Activated CD4-positive, CD25-positive, alpha-beta regulatory T cell treated with anti-CD3 and anti-CD28 coated beads, Interleukin-2, amount 50 U/mL, for 24 hours (primary cell): ENCODE measurements at places on chromosomes 1 and 21.

DNA sequence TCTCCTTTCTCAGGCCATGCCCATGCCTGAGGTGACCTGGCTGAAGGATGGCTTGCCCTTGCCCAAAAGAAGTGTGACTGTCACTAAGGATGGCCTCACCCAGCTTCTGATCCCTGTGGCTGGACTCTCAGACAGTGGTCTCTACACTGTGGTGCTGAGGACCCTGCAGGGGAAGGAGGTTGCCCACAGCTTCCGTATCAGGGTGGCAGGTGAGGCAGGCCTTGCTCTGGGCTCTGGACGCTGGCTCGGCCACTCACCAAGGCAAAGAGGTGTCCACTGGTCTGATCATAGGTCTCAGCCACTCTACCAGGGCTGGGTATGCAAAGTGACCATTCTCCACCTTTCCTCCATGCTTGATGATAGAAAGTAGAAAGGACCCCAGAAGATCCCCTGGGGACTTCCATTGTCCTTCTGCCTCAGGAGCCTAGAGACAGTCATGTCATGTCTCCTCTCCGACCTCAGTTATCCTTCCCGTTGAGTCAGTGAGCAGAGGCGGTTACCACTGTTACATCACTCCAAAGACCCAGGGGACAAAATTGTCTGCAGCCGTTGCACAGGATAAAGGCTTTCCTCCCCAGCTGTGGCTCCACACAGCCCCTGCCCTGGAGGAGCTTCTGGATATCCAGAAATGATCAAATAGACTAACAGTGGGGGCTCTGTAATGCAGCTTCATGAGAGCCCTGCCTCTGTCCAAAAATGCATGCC, 34.2 kb downstream of the IGFN1 start:
- ATAC-seq: no peak

DNA sequence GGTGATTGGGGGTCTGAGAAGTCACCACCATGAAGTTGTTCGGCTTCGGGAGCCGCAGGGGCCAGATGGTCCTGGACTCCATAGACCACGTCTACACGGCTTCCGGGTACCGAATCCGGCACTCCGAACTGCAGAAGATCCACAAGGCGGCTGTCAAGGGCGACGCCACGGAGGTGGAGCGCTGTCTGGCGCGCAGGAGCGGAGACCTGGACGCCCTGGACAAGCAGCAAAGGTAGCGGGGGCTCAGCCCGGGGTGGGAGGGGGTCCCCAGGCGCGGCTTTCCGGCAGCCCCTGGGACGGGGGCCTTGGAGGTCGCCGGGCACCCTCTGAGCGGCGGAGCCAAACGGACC, 146.5 kb downstream of the LIPI start:
- no peak for ATAC-seq

DNA sequence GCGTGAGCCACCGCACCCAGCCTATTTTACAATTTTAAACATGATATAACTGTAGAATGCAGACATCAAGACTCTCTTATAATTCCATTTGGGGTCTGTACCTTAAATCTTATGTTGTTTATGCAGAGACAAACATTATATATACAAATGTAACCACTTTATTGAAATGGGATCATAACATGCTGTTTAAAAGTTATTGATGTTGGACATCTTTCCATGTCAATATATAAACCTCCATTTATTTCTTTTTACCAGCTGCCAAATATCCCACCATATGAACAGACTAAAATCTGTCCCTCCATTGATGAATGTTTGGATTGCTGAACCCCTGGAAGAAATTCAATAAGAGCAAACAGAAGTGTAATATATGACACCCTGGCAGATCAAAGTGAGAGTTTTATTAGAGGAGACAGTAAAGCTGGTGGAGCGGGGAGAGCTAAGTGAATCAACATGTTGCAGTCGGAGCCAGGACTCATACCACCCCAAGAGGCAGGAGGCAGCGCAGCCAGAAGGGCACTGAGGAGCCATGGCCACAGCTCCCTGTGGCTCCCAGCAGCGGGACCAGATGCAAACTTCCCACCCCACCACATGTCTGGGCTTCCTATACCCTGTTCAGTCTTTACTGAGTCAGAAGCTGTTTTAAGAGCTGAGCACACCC, 4.7 kb upstream of the PCSK9 start:
- no peak for ATAC-seq

- ATAC-seq: no peak
These were observed 10.3 kb downstream of the ADGRB2 start for GRCh38 chr1:31753707-31754349.

DNA sequence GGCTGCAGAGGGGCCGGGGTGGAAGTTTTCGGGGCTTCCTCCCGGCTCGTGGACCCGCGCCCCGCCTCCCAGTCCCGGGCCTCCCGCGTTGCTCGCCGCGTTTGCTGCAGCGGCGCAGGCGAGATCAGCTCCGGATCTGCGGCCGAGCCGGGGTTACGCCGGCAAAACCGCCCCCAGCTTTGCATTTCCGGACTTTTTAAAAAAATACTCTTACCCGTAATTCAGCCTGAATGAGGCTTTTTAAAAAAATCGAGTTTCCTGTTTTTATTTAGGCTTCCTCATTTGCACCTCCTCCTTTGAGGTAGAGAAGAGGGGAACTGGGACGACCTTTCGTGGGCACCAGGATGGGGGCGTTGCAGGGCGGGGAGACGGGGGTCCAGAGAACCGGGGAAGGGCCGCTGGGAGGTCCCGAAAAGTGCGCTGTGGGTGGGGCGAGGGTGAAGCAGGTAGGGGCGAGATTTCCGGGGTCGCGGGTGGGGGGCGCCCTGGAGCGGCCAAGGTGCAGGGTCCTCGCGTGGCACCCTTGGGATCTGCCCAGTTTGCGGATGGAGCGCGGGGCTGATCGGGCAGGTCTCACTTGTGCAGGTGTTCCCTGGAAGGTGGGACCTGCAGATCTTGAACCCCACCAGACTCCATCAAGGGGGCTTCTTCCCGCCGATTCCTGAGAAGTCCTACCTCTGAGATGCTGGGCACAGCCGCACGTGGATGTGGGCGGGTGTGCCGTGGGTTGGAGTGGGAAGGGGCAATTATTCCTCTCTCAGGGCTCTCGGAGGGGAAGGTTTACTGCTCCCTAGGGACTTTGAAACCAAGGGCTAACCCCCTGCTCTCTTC, 1.1 kb downstream of the PIK3CD start:
- ATAC-seq: peak; percentile 26

- ATAC-seq: no peak
These were observed 594.8 kb downstream of the USP25 start for GRCh38 chr21:16324630-16325029.

DNA sequence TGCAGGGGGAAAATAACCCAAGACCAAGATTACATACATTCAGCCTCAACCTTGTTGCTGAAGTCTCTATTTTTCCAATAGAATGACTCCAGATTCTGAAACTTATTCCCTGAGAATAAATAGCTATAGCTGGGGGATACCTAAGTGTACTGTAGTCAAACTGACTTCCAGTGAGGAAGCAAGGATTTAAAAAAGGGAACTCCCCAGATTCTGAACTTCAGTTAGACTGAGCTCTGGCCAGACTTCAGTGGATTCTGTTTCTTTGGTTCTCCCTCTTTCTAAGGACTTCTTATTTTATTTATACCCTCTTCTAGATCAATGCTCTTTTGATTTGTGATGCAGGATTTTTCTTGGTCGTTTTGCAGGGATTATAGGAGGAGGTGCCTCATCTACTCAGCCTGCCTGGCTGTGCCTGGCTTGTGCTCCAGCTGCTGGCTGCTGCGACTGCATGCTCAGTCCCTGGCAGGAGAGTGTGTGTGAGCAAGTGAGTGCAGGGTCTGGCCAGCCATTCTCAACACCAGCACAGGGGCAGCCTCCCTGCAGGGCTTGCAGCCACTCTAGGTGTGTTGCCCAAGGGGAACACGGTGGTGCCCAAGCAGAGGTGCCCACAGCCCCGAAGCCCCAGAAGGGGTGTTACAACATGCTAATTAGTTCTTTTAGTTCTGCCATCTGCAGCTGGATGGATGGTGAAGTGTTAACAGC, 43.0 kb downstream of the SPATA17 start:
- ATAC-seq: no peak

- ATAC-seq: no peak
These were observed 167.7 kb downstream of the RUNX1 start for GRCh38 chr21:34881421-34881820.

GRCh38 chr1:63759778-63760177, 14.0 kb upstream of the ROR1 start:
- no peak for ATAC-seq

GRCh38 chr1:245232931-245233330, 78.1 kb downstream of the KIF26B start:
- no peak for ATAC-seq

- no peak for ATAC-seq
These were observed 61.5 kb downstream of the KIAA0040 start for GRCh38 chr1:175131095-175131494.

GRCh38 chr1:175005085-175005783, 5.5 kb downstream of the CACYBP start:
- ATAC-seq: peak; percentile 41

DNA sequence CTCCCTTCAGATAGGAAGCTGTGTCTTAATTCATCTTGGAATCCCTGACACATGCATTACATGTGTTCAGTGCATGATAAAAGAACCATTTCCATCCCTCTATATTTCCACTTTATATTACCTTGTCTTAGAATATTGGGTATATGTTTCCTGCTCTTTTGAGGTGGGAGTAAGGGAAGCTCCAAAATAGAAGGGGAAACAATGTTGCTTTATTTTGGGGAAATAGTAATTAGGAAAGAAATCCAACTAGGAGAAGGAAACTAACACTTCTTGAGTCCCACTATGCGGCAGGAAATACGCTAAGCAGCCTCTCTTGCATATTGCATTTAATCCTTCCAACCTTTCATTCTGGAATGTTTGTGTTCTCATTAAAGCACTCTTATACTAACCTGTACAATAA, 89.4 kb upstream of the VAV3 start:
- ATAC-seq: no peak

DNA sequence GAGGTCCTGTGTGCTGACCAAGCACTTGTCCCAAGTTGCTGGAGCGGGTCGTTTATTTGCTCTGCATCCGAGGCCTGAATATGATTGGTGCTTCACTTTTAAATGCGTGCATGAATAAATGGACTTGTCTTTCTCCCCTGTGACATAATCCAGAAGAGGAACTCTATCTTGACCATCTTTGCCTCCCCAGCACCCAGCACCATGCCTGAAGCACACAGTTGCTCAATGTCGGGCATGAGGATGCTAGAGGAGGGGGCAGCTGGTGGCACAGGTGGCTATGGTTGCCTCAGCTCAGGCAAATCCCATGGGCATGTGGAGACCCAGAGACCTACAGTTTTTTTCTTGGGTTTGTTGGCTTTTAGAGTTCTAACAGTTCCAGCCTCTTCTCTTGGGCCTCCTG, 142.6 kb downstream of the KAZN start:
- no peak for ATAC-seq

DNA sequence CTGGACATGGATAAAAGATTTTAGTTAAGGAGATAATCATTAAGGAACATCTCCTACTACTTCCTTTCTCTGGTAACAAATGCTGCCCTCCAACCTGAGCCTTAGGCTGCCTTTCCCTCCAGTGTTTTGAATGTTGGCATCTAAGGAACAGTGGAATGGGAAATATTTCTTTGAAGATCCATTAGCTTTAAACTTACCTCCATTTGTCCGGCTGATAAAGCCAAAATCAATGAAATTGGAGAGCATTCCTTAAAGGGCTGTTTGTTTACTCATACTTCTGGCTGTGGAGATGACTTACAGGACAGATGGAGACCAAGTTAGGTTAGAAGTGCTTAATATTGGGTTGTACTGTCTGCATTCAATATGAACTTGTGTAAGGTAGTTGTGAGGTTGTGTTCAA, 439.1 kb downstream of the PLA2G4A start:
- no peak for ATAC-seq
